ENCODE measurements at places on chromosomes 1 and 21.

DNA sequence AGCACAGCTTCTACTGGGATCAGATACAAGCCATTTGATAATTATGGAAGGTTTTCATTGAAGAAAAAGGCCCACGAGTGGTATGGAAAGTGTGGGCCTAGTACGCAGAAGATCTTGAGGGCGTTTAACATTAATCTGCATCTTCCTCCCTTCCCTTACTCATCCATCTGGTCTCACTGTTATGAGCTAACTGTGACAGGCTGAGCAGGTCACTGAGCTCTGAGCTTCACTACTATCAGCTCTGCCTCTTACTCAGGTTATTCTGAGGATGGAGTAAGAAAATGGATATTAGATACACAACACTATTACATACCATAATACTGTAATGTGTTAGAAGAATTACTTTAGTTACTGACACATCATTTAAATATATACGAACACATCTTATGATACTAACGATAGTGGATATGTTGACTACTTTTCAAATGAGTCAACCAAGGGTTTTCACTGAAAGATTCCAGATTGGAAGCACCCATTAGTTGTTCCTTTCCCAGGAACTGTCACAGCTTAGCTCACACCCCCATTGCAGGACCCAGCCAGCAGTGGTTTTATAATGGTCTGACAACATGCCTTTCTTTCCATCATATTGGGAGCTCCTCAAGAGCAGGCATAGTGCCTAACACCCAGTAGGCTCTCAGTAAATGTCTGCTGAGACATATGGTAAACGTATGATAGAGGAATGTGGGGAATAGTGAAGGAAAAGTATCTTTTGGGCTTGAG lies 97.8 kb upstream of the C8B start:
- no peak for DNase-seq

GRCh38 chr1:202625416-202626360 lies 84.6 kb downstream of the SYT2 start:
- DNase-seq, result no peak

DNA sequence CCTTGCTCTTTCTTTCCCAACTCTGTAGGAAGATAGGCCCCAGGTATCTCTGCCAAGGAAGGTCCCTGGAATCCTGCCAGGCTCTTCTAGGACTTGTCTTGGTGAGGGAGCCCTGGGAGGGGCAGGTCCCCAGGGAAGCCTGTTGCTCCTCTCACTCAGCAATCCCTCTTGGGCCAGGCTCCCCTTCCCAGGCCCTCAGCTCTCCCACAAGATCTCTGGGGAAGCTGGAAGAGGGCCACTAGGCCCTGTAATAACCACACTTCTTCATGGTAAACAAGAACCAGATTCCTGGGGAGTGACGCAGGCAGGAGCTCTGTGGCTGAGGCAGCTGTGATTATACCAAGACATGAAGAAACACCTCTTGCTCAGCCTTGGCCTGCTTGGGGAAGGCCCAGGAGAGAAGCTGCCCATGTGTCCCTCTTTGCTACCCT lies 9.9 kb upstream of the MAPKAPK2 start:
- DNase-seq, result no peak

DNA sequence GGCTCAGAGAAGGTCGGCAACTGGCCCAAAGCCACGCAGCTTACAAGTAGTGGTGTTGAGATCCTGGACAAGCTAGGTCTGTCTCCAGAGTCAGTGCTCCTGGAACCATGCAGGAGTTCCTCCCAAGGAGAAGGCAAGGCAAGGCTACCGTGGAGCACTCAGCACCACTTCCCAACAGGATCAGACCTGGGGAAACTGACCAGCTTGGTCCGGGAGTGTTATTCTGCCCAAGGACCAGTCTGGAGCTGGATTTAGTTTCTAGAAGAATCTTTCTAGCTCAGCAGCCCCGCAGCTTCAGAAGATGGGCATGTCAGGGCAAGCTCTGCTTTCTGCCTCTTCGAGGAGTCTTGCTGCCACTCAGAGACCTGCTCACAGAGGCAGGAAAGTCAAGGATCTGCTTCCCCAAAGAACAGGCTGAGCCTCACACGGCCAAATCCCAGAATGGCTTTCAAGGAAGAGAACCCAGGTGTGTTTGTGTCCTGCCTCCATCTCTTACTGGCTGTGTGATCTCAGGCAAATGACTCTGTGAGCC lies 302.8 kb downstream of the MATN1 start:
- no peak for DNase-seq

DNA sequence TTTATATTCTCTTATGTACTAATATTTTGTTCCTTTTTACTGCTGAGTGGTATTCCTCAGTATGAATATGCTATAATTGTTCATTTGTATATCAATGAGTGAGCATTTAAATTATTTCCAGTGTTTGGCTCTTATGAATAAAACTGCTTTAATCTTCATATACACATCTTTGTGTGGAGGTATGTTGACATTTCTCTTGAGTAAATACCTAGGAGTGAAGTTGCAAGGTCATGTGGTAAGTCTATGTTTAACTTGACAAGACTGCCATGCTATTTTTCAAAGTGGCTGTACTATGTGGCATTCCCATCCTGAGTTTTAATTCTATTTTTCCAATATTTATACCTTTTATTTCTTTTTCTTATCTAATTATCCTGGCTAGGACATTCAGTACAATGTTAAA lies 124.2 kb downstream of the ADSS2 start:
- no peak for DNase-seq

DNA sequence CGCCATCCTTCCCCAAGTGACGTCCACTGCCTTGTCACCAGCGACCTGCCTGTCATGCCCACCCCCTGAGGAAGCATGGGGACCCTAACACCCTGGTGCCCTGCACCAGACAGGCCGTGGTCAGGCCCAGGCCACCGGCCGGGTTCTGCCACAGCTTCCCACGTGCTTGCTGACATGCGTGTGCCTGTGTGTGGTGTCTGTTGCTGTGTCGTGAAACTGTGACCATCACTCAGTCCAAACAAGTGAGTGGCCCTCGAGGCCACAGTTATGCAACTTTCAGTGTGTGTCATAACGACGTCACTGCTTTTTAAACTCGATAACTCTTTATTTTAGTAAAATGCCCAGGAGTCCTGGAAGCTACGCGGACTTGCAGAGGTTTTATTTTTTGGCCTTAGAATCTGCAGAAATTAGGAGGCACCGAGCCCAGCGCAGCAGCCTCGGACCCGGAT lies 8.5 kb upstream of the CTRC start:
- DNase-seq, result no peak

- DNase-seq, result no peak
Measured at GRCh38 chr1:161198194-161198896, 509 bp downstream of the ADAMTS4 start.

GRCh38 chr21:44083631-44084291 lies 23.4 kb upstream of the PWP2 start:
- no peak for DNase-seq

DNA sequence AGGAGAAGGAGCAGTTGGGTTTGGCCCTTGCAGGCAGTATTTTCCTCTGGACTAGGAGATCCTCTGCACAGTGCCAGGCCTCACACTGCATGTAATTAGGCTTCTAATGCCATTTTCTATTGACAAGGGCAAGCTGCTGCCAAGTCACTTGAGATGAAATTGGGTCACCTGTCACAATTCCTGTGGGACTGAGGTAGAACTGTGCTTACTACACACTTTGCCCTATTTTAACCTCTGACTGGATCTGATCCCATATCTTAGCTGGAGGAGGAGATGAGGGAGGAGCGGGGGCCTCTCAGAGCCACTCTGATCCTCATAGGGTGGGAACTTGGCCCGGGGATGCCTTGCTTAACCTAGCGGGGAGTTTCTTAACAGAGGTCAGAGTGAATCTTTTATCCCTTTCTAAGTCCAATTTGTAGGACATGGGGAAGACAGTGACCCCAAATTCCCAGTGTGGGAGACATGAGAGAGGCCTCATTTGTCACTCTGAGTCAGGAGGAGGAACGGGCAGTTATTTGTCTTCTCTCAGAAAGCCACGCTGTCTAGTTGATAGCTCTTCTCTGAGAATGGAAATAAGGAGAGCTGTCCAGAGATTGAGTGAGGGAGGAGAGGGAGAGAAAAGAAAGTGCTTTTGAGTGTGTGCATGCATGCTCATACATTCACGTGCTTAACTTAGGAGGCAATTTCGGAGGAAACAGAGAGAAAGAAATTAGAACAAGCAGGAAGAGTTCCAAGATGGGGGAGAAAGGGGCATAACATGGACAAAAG lies 121.3 kb downstream of the CACNA1E start:
- no peak for DNase-seq

DNA sequence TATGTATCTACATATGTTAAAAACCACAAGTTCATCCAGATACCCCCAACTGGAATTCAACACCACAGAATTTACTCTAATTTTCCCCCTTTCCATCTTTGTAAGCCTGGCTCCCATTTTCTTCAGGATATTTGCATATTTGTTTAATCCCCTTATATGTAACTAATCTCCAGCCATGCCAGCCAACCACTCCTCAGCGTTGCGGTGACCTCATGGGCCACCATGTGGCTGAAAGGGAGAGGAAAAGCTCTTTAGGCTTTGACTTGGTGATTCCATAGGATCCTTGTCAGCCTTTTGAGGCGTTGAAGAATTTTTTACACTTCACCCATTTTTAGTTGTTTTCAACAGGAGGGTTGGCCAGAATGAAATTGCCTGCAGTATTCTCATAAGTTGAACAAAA lies 10.0 kb downstream of the CLDN19 start:
- DNase-seq, result no peak

GRCh38 chr21:31838586-31839355 lies 34.0 kb upstream of the HUNK start:
- no peak for DNase-seq

GRCh38 chr21:19405326-19405725 lies 1001.7 kb upstream of the TMPRSS15 start:
- DNase-seq, result no peak

DNA sequence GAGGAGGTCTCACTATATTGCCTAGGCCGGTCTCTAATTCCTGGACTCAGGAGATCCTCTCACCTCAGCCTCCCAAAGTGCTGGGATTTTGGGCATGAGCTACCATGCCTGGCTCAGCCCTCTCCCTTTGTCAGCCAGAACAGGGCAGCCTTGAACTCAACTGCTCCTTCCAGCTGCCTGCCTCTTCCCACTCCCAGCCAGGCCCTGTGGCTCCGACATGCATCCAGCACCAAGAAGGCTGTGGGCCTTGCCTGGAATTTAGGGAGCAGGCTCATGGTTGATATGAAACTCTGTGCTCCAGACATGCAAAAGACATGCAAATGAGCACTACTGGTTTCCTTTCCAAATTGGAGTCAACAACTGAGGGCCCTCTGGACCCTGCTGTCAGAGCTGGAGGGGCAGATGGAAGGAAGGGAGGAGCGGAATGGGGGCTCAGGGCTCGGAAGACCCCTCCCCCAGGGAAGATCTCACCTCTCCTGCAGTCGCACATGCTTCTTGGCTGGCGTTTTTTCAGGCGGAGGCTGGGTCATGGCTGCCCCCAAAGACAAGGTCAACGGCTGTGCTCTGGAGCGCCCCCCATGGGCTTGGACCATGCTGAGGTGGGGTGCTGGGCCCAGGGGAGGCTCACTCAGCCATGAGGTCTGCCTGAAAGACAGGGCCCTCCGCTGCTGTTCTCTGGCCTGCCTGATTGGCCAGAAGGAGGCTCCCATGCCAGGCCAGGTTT lies 1.4 kb downstream of the PTPN7 start:
- no peak for DNase-seq

DNA sequence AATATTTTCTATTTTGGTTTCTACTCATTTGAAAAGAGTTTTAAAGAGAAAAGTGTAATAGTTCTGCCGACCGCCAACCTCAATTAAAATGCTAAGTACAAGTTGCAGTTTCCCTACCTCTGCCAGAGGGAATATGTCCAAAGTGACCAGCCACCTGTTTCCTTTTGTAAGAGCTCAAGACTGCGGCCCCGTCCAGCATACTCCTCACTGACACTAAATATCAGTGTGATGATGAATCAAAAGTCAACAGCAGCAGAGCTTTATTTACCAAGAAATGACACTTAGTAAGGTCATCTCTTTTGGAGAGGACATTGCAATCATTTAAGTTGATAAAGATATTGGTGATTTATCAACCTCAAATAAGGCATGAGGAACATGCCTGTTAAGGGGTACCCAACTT lies 57.4 kb upstream of the NRIP1 start:
- DNase-seq, result no peak

DNA sequence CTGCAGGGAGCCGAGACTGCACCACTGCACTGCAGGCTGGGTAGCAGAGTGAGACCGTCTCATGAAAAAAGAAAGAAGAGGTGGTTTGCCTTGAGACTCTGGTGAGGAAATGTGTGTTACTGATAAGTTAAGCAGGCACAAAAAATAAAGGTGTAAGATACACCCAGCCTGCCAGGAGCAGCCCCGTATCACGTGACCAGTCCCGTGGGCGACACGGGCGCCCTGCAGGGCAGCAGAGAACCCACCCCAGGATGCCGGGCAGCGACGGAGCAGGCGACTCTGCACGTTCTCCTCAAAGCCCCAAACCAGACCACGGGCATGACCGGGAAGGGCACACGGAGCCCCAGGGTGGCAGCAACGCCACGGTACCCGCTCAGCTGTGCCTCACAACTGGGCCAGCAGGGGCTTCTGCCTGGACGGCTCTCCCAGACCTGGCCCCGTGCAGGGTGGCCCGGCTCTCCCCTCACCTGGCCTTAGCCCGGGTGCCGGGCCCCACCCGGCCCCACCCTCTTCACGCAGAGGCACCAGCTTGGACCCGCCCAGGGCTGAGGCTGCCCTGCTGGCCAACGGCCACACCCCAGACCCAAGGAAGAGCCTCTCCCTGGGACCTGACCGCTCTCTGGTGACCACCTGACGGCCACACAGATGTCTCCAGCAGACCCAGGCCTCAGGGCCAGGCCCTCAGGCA lies 8.1 kb upstream of the TNFRSF4 start:
- DNase-seq, result no peak

DNA sequence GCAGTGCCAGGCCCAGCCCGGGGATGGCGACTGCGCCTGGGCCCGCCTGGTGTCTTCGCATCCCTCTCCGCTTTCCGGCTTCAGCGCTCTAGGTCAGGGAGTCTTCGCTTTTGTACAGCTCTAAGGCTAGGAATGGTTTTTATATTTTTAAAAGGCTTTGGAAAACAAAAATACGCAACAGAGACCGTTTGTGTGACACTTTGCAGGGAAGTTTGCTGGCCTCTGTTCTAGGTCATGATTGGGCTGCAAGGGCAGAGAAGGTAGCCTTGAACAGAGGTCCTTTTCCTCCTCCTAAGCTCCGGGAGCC lies 719 bp downstream of the SOD1 start:
- DNase-seq, result no peak

DNA sequence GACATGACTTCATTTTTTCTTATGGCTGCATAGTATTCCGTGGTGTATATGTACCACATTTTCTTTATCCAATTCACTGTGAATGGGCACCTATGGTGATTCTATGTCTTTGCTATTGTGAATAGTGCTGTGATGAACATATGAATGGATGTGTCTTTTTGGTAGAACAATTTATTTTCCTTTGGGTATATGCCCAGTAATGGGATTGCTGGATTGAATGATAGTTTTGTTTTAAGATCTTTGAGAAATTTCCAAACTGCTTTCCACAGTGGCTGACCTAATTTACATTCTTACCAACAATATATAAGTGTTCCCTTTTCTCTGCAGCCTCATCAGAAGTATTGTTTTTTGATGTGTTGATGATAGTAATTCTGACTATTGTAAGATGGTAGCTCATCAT lies 361.7 kb upstream of the SGIP1 start:
- no peak for DNase-seq

GRCh38 chr1:179052776-179053175 lies 27.1 kb downstream of the FAM20B start:
- DNase-seq, result no peak

GRCh38 chr21:27220416-27220815 lies 253.5 kb upstream of the ADAMTS5 start:
- no peak for DNase-seq

- DNase-seq, result no peak
Measured at GRCh38 chr1:244368279-244368678, 83.4 kb downstream of the ADSS2 start.
